ENCODE measurements at places on chromosomes 12 and 14. TPM values are rescaled to one million over a fixed set of nuclear protein-coding genes. Genes with fewer than 3 reads are reported as not detected.

DNA sequence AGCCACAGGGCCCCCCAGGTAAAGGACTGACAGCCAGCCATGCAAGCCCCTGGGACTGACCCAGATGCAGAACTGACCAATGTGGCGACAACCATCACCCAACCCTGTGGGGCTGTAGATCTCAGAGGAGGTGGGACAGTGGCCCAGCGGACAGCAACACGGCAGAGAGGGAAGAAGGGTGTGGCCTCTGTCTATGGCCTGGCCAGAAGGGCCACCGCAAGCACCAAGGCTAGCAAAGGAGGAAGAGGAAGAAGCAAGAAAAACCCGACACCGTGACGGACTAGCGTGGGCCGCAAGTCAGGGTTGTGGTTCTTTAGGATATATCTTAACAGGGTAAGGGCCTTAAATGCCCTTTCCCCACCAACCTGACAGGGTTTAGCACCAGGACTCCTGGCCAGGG, 71.2 kb downstream of the ITPK1 start:
- no peak for DNase-seq

TSPAN11 gene
- 12.7 TPM for total RNA-seq

GRCh38 chr12:82694970-82695369, 8.3 kb downstream of the TMTC2 start:
- no peak for DNase-seq

- no peak for DNase-seq
Observed at GRCh38 chr12:107329569-107330324, 236.4 kb upstream of the CRY1 start.

- no peak for DNase-seq
Observed at GRCh38 chr14:89616425-89616824, 199.4 kb upstream of the FOXN3 start.

GRCh38 chr12:52018433-52019112, 11.8 kb downstream of the TAMALIN start:
- no peak for DNase-seq

GRCh38 chr12:104498211-104498801, 41.6 kb downstream of the CHST11 start:
- no peak for DNase-seq

DNA sequence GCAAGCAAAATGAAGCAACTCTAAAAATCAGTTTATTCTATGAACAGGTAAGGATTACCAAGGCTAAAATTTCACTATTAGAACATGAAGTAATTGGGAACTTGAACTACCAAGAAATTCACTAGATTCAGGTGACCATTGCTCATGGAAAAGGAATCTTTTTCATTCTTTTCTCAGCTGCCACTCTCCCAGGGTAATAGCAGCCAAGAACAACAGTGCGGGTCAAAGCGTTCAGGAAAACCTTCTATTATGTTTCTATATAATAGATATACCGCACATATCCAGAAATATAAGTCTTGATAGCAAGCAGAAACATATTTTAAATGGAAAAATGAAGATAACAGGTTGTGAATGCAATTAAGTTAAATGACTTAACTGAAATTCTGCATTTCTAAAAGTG, 125.6 kb downstream of the NELL2 start:
- no peak for DNase-seq

CD9 gene
- 275 TPM for total RNA-seq

TTC6 gene
- 4.2 TPM for total RNA-seq

DNA sequence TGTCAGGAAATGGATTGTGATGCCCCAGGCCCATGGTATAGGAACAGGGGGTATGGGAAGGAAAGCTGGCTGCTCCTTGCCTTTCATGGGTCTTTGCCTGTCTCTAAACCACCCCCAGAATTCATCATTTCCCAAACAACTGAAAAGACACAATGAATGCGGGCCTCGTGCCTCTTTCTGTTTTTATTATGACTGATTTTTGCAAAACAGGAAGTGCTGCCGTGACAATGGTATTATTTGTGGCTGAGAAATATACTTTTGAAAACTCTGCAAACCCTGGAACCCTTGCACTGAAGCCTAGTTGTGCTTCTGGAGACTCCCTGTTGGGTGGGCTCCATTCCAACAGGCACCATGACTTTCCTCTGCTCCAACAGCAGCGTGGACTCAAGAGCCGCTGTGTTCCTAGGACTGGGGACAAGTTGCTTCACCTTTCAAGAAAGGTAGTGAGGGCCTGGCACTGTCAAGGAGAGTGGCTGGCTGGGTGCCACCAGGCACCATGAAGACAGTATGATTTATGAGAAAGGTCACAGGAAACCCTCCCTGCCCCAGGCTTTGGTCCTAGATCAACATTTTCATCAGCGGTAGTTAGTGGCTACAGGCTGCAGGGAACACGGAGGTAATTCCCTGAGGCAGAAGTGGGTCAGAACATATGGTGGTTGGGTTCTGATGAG, 4.8 kb upstream of the DGLUCY start:
- DNase-seq, result no peak

PIWIL1 gene
- total RNA-seq, result 0.17 TPM

GAS2L3 gene
- total RNA-seq, result 121 TPM

- no peak for DNase-seq
Observed at GRCh38 chr12:111741235-111741812, 25.4 kb upstream of the ALDH2 start.

GRCh38 chr14:58662018-58662417, 24.3 kb downstream of the DACT1 start:
- no peak for DNase-seq

GRCh38 chr12:28683366-28683765, 465.7 kb upstream of the FAR2 start:
- no peak for DNase-seq

- DNase-seq, result no peak
Observed at GRCh38 chr12:100566887-100567637, 6.4 kb upstream of the GAS2L3 start.

DNA sequence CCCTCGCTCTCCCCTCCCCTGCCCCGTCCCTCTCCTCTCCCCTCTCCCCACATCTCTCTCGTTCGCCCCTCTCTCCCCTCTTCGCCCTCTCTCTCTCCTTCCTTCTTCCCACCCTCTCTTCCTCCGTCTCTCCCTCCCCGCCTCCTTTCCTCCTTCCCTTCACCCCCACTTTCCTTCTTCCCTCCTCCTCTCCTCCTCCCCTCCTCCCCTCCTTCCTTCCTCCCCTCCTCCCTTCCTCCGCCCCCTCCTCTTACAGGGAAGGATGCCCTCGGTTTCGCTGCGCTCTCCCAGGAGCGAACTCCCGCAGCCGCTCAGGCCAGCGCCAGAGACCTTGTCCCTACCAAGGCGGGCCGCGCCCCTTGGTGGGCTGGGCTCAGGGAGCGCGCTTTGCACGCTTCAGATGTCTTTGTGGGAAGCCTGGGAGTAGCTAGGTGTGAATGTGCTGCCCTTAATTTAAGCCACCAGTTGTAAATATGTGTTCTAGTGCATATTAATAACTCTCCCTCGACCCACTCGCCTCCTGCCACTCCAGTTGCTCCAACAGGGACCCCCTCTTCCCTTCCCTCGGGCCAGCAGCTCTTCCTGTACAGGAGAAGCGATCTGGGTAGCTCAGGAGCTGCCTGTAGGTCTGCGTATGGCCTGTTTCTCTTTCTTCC, 13.3 kb upstream of the MAP3K9 start:
- DNase-seq, result no peak

ABCD2 gene
- total RNA-seq, result 4.0 TPM

ATL1 gene
- 24.7 TPM for total RNA-seq

CARMIL3 gene
- total RNA-seq, result 11.9 TPM

CDH24 gene
- total RNA-seq, result 17.1 TPM

DNA sequence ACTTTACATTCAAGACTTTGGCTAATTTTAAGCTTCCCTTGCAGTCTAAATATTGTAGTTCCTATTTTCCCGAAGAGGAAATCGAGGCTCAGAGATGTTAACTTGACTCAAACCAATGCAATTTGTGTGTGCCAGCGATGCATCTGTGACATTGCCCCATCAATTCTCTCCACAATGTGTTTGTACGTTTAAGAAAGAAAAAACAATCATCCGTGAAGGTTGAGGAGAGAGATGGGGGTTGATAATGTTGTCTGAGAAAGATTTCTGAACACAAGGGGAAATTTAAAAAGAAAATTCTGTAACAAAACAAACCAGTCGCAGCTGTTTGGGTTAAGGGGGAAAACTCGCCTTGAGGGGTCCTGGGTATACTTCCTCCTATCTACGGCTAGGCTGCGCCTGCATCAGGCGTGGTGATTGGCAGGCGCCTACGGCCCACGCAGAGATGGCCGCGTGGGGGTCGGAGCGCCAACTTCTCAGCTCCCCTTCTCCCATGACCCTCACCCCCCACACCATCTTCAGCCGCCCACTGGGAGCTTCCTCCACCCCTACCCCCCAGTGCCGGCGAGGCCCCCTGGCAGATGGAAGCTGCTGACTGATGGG, 12.3 kb downstream of the SIX1 start:
- peak; percentile 1 for DNase-seq

ITGB7 gene
- total RNA-seq, result 0.61 TPM

- DNase-seq, result no peak
Observed at GRCh38 chr14:68076451-68076850, 256.9 kb downstream of the RAD51B start.

DNA sequence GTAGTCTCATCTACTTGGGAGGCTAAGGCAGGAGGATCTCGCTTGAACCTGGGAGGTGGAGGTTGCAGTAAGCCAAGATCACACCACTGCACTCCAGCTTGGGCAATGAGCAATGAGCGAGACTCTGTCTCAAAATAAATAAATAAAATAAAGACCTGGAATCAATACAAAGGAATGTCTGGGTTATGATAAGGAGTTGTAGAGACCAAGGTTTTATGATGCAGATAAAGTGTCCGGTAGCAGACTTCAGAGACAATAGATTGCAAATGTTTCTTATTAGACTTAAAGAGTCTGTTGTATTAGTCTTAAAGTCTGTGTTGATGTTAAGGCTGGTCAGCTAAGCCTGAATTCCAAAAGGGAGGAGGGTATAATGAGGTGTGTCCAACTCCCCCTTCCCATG, 35.2 kb upstream of the RNASE1 start:
- no peak for DNase-seq

- no peak for DNase-seq
Observed at GRCh38 chr12:684416-684815, 21.2 kb upstream of the NINJ2 start.

- no peak for DNase-seq
Observed at GRCh38 chr12:22325218-22325617, 9.3 kb downstream of the ST8SIA1 start.

BBS10 gene
- 24.5 TPM for total RNA-seq

PRH2 gene
- total RNA-seq, result not detected
